Upper lobe of right lung (tissue), 1 donor: ENCODE measurements at places on chromosomes 7 and 10.

- DNase-seq, result no peak
Observed at GRCh38 chr7:30172451-30172850, 37.7 kb downstream of the MTURN start.

DNA sequence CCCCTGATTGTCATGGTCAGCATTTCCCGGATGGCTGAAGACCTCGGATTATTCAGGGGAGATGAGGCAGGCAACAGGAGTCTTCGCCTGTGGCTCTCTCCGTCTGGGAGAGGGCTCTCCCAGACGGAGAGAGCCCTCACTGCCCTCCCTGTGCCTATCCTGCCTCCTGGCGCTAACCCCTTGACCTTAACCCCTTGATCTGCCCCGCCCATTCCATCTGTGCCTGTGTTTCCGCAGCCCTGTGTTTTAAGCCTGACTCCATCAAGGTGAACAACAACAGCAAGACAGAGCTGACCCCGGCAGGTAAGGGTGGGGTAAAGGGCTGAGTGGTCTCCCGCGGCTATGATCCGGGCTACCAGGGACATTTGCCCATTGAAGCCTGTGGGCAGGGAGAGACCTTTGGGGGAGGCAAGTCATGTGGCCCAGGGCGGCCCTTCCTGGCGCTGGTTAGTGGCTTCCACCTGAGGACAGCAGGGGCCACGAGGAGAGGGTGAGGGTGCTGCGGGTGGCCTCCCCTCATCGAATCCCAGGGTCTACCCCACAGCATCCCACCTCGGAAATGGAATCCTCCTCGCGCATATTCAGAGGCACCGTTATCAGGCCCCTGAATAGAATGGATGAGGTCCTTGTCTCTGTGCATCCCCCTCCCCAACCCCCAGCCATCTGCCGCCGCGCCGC lies 4.2 kb upstream of the MUC12 start:
- DNase-seq, result no peak

- no peak for DNase-seq
Observed at GRCh38 chr10:107425931-107426553, 261.5 kb upstream of the SORCS1 start.

DNA sequence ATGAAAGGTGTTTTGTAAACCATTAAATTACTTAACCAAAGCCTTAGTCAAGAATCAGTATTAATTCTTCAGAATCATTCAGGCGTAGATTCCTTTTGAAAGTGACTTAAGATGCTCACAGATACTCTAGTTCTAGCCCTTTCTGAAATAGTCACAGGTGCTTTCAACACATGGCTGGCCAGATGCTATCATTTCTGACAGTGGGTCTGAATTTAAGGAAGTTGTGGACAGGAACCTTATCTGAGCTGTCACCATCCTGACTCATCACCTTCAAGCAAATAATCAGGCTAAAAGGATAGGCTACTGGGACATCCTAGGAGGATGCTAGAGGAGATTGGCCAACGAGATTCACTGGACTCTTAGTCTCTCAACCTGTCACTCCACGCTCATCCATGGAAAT lies 501.5 kb downstream of the LRMDA start:
- DNase-seq, result no peak

GRCh38 chr7:125061776-125062397 lies 132.3 kb upstream of the POT1 start:
- no peak for DNase-seq

- DNase-seq, result no peak
Observed at GRCh38 chr7:48839108-48839507, 85.2 kb upstream of the CDC14C start.

DNA sequence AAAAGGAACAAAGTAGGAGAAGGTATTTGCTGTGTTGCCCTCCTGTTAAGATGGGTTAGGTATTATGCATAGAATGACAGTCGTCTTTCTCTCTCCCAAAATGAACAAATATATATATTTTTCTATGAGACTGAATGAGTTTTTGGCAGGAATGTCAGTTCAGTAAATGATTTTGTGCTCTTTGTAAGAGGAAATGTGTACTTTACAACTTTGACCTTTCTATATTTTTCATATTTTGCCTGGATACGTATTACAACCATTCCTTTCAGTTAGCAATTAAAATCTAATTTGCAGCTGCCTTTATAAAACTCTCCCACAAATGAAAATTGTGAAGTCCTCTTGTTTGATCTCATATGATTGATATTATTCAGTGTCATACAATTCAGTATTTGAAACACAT lies 336.6 kb upstream of the MEOX2 start:
- no peak for DNase-seq

GRCh38 chr7:13057462-13058200 lies 370.2 kb downstream of the ARL4A start:
- no peak for DNase-seq

- no peak for DNase-seq
Observed at GRCh38 chr7:17371671-17372524, 73.4 kb downstream of the AHR start.

- DNase-seq, result no peak
Observed at GRCh38 chr10:26232174-26232573, 15.6 kb downstream of the GAD2 start.

GRCh38 chr10:90317172-90317571 lies 540.7 kb downstream of the HTR7 start:
- DNase-seq, result no peak

DNA sequence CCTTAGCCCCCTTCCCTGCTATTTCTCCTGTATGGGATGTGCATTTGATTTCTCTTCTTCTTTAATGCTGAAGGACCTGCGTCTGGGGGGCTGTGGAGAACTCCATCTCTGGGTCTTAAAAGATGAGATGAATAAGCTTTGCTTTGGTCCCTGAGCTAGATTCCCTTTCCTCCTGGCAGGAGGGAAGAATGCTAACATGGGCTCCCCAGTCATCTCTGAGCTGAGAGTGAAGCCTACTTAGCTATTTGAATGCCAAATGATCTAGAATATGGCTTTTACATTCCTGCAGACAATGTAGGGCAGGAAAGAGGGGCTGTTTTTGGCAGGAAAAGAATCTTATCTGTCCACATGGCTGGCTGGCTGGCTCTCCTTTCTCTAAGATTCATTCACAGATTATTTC lies 62.6 kb upstream of the EFCAB10 start:
- no peak for DNase-seq

GRCh38 chr10:100982916-100983830 lies 4.1 kb downstream of the MRPL43 start:
- no peak for DNase-seq

DNA sequence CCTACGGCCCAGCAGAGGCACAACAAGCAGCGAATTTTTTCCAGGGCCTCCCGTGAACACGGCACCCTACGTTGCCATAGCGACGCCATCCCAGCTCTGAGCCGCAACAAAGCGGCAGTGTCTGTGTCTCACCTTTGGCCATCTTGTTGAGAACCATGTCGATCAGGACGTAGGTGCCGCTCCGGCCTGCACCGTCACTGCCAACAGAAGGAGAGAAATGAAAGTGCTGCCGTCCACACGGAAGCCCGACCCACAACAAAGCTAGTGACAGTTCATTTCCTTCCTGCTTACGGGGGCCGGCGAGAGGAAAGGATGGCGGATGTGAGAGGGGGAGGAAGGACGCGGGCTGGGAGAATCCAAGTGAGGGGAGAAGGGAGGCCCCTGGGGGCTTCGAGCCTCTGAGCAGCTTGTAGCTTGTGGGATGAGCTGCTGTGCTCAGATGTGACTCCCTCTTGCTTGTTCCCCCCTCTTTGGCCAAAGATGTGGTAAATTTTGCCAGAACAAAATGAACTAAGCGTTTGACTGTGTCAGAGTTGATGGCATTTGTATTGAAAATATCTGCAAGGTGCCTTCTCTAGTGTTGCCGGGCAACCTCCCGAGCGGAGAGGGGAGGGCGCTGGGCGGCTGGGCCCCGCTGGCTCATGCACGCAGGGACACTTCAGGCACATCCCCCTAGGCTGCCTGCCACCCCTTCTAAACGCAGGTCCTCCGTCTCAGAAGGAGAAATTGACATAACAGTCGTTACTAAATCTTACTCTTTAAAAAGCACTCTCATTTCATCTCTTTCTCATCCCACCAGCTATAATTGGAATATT lies 232.2 kb downstream of the DNAJB6 start:
- peak; percentile 74 for DNase-seq

DNA sequence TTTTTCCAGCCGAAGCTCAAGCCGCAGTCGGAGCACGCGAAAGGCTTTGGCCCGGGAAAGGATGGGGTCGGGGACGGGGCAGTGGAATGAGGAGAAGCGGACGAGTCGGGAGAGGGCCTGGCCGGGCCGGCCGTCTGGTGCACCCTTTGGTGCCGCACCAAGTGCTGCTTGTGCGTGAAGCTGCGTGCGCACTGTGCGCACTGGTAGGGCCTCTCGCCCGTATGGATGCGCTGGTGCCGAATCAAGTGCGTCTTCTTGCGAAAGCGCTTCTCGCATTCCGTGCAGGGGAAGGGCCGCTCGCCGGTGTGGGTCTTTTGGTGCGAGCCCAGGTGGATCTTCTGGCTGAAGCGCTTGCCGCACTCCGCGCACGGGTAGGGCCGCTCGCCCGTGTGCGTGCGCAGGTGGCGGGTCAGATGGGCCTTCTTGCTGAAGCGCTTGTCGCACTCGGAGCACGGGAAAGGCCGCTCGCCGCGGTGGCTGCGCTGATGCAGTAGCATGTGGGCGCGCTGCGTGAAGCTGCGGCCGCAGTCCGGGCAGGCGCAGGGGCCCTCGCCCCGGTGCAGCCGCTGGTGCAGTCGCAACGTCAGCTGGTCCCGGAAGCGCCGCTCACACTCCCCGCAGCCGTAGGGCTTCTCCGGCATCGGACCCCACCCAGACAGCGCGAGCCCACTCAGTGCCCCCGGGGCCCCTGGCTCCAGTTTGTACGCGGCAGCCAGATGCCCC lies 7.8 kb downstream of the ZNF467 start:
- no peak for DNase-seq

DNA sequence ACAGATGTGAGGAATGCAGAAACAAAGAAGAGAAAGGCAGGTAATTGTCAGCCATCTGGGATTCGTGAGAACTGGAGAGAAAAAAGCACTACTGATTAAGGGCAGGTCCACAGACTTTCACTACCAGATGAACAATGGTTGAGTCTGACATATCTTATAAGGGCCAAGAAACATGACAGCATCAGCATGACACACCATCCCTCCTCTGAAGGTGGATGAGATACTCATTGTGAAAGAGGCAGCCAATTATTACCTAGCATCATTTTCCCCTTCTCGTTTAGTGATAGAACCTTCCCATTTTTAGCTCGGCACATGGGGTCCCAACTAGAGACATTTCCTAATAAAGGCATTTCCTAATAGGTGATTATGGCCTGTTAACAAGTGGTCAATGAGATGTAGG lies 19.2 kb upstream of the MET start:
- DNase-seq, result no peak

GRCh38 chr7:118731854-118732253 lies 507.4 kb downstream of the ANKRD7 start:
- no peak for DNase-seq

DNA sequence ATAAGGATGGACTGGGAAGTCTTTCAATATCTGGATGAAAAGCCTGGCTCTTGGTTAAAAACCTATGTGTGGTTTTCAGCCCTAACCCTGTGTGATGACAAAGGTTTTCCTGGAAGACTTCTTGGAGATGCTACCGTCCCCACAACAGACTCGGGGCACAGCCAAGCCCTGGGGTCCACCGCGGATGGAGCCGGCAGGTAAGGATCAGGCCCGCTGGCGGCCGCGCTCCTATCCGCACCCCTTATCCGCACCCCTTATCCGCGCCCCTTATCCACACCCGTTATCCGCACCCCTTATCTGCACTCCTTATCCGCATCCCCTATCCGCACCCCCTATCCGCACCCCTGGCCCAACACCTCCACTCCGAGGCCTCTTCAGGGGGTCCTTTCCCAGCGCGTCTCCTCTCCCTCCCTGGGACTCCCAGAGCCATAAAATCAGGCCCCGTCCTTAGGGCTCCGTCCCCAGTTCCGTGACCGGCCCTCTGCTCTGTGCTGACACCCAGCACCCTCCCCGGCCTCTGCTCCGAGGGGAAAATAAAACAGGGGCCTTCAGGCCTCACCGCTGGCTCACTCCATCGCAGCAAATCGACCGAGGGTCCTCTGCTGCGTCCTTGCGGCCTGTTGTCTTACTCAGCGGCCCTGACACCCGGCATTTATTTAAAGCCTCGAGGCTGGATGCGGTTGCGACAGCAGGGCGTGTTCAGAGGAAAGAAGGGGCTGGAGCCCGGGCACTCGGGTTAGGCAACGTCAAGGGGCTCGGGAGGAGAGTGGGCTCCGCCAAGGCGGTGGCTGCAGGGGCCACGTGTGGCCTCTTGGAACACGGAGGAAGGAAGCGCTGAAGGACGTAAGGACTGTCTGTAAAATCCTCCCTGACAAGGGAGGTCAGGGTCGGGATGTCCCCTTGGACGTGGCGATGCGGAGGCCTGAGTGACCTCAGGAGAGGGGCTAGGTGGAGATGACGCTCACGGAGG lies 215.1 kb upstream of the ADARB2 start:
- no peak for DNase-seq

DNA sequence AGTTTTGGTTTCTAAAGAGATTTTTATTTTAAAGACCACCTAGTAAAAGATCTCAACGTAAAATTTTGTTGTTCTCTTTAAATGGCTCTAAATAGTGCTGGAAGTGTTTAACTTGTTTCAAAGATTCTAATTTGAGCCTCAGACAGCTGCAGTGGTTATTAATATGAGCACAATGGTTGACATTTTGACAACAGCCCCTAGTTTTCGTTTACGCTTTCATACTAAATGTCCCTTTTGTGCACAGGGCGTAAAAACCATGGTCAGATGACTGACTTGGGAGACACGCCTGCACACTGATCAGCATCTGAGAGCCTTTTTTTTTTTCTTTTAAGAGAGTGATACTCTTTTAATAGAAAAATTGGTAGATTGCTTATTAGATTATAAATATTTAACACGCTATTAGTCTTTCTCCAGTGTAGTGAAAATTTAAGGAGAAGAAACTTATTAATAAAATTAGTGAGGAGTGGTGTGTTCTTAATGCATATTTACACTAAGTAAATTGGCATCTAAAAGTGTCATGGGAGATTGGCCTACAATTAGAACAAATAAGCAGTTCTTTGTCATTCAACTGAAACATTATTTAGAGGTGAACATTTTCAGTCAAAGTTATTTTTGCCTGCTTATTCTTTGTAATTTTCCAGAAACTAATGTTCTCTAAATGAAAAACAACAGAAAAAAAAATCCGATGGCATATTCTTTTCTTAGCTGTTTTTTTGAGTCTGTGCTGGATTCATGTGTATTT lies 182.8 kb upstream of the PHYHIPL start:
- no peak for DNase-seq

DNA sequence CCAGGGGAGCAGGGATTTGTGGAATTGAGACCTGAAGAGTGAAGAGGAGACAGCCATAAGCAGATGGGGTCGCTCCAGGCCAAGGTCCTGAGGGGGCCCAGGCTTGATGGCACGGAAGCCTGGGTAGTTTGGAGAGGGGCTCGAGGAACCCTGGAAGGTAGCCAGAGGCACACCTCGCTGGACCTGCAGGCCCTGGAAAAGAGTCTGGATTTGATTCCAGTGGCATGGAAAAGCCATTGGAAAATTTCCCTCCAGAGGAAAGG lies 31.8 kb downstream of the CXCL12 start:
- no peak for DNase-seq
